ENCODE measurements at places on chromosomes 6 and 20.

- DNase-seq: no peak
Measured at GRCh38 chr6:56555438-56555872, 87.2 kb downstream of the DST start.

DNA sequence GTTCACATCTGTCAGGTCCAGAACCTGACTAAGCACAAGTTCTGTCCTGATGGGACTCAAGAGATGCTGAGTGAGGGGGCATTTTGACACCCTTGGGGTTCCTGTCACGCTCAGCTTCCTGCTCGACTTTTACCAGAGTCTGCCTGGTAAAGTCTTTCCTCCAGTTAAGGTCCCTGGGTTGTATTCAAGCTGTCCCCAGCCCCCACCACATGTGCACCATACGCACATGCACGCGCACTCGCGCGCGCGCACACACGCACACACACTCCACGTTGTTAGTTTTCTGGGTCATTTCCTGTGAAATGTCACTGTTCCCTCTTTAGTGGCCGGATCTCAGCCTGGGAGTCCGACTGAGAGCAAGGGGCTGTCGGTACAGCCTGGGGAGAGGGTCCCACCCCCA is 166.1 kb downstream of the GMPR start:
- DNase-seq: no peak

DNA sequence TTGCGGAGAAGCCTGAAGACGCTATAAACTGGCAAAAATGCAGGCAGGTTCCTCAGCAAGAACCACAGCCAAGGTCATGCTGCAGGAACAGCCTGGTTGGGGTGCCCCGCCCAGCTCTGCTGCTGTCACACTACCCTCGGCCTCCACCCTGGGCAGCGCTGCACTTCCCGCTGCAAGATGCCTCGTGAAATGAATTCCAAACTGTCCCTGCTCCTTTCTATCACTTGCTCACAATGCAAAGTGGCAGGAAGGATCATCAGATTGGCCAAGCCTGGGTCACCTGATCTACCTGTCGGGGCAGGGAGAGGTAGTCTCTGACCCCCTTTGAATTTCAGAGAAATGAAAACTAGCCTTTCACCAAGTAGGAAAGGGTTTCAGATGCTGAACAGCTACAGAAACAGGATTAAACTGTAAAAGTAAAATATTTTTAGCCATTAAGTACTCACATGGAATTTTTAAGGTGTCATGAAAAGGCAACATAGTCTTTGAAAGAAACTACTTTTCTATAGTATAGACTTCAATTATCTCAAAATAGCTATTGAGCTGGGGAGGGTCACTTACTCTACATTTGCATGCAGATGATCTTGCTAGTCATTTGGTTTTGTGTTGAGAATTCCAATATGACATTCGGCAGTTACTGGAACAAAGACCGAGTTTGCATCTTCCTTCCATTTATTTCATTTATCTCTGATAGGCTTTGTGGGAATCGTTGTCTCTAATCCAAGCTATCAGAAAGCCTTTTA is 236.4 kb upstream of the ASCC3 start:
- DNase-seq: no peak

DNA sequence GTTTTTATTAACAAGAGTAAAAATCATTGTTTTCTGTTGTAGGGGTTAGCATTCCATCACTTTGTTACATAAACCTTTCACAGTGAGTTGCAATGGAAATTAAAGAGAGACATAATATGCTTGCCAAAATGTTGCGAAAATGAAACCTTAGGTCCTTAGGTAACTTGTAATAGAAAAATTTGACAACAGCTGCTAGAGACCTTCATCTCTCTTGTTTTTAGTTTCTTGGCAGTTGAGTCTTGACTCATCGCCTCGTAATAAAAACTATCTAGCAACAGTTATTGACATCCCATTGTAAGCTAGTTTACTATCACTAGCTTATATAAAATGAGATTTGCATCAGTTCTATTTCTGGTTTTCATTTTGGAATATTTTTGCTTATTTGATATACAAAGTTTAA is 179.0 kb upstream of the MMS22L start:
- DNase-seq: no peak

GRCh38 chr6:56401477-56402070 is 154.2 kb upstream of the COL21A1 start:
- DNase-seq: no peak

GRCh38 chr6:16187176-16187575 is 51.2 kb upstream of the GMPR start:
- DNase-seq: no peak

DNA sequence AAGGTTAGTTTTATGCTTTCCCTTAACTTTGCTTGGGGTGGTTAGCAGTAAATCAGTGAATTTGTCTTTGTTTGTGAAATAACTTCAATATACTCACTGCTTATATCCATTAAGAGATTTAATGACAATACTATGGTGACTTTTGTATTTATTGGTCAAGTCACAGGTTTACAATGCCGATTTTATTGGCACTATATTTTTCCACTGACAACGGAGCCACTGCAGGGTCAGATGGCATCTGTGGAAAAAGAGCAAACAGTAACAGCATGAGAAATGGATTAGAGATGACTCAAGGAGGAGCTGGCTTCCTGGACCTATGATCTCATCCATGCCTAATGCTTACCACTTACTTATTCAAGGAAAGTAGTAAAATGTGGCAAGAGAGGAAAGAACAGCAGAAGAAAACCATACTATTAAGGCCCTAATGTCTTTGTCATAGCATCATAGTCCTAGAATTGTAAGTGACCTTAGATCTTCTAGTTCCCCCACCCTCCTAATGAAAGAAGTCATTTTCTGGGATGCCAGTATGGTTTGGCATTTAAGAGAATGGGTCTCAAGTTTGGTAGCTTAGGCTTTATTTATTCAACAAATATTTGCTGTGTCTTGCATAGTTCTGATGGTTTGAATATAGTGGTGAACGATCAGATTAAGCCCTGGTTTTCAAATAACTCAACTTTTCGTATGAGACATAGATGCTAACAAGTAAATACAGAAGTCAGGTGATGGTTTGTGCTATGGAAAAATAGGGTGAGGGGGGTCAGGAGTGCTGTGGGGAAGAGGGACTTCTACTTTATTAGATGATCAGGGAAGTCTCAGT is 18.5 kb downstream of the RNF144B start:
- DNase-seq: no peak

GRCh38 chr6:74568861-74569260 is 637.0 kb downstream of the COL12A1 start:
- no peak for DNase-seq

DNA sequence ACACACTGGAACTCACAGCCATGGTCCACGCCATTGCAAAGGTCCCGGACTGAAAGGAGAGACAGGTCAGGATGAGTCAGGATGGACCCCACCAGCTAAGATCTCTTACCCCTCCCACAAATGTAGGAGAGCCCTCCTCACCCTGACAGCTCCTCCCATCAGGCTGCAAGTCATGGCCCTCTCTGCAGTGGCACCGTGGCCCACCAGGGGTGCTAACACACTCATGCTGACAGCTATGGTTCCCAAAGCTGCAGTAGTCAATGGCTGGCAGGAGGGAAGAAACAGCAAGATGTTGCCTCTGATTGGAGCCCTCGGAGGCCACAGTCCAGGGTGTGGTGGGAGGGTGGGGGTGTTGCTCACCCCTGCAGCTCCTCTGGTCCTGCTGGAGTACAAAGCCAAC is 5.7 kb upstream of the RBPJL start:
- peak; percentile 74 for DNase-seq

- DNase-seq: no peak
Measured at GRCh38 chr6:6892744-6893583, 214.8 kb upstream of the RREB1 start.

DNA sequence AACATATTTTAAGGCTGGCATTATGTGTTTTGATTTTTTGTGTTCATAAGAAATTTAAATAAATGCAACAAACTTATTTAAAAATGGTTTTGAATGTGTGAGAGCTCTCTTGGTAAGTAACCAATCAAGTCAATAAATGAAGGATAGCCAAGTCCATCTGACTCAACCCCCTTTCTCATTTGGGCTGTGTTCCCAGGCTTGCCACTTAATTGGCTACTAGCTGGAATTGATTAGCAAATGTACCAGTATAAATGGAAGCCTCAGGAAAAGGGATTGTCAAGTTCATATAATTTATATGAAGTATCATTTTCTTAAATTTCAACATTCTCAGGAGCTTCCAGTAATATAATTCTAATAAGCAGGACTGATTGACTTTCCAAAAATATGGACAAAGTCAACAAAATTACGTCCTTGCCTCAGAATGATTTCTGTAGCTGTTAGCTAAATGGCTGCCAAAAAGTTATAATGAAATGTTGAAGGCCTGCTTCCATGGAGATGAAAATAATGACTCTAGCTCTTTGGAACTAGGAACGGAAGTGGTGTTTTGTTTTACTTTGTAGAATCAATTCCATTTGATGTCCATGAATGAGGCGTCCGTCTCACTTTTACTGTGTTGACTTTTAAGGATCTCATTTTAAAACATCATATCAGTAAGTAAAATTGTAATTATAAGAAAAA is 614.9 kb downstream of the CDH26 start:
- DNase-seq: no peak

DNA sequence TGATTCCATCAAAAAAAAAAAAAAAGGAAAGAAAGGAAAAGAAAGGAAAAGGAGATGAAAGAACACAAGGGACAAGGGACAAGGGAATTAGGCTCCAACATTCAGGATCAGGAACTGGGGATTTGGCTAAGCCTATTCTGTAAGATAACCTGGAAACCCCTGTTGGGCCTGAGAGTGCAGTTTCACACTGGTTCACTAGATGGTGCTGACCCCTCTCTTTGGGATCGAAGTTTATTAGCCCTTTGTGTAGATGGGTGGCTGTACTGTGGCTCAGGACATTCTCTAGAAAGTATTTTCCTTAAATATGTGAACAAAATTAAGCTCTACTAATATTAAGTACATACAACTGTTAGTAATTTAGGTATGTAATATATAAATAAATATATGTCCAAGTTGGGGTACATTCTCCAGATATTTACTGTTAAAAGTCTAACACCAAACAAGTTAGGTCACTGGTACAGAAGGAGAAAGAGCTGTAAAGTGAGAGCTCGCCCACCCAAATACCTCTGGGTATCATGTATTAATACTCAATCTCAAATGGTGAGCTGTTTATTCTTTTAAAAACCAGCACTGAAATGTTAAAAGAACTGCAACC is 6.3 kb downstream of the OR2A4 start:
- peak; percentile 63 for DNase-seq

- no peak for DNase-seq
Measured at GRCh38 chr20:32439132-32439829, 81.2 kb downstream of the ASXL1 start.

DNA sequence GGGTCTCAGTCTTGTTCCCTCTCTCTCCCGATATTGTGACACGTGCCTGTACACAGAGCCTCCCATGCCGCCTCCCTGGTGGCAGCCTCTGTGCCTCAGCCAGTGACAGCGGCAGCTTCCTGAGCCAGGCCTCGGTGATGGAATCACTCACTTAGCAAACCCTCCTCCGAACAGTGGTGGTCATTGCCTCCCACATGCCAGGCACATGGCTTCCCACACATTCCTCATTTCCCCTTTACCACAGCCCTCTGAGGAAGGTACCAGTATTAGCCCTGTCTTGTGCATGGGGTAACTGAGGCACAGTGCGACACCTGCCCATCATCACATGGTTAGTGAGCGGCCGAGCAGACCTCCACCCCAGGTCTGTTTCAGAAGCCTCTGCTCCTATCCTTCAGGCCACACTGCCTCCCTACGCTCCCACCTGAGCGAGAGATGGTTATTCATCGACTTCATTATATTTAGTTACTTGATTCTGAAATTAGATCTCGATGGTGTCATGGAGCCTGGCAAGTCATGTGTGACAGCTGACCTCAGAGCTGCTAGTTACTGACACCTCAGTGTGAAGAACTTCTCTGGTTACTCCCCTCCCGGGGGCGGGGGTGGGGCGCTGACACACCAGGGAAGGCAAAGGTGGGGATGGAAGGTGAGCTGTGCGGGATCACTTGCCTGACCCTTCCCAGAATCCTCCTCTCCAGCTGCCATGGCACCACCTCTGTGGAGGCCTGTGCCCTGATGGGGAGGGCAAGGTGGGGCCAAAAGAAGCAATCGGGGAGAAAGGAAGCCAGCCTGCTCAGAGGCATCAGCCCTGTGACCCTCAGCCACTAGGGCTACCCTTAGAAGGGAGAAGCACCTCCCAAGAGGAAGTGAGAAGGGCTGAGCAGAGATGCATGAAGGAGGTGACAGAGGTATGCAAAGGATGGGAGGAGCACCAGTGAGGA is 17.9 kb downstream of the MDGA1 start:
- DNase-seq: no peak

DNA sequence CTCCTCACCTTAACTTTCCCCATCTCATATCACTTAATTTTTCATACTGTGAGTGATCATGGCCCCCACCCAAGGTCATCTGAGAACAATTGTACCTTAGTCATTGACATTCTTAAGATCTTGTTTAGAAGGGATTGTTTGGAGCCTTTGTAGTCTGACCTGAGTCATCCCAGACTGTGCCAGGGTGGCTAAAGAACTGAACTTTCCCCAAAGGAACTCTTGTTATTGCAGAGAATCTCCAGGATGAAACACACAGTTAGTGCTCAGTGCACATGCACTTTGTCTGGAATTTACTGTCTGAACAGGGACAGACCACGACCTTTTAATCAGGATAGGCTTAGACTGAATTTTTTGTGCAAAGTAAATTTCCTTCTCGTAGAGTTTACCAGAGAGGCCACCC is 112.6 kb upstream of the CCN2 start:
- DNase-seq: no peak

DNA sequence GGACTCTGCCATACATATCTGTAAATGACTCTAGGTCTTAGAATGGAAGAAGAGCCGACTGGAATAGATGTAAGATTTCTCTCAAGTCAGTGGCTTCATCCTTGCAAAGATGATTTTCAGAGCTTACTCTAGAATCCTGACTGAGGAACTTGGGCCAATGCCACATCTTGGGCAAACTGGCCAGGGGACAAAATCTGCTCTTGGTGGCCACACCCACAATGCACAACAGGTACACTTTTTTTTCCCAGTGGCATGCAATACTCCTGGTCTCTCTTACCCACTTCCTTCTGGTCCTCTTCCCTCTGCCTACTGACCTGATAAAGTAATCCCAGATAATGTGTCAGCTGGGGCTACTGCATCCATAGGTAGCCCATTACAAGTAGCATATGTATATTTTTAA is 13.4 kb downstream of the CLIC5 start:
- no peak for DNase-seq

GRCh38 chr6:30752157-30752927 is 8.0 kb upstream of the IER3 start:
- DNase-seq: no peak

DNA sequence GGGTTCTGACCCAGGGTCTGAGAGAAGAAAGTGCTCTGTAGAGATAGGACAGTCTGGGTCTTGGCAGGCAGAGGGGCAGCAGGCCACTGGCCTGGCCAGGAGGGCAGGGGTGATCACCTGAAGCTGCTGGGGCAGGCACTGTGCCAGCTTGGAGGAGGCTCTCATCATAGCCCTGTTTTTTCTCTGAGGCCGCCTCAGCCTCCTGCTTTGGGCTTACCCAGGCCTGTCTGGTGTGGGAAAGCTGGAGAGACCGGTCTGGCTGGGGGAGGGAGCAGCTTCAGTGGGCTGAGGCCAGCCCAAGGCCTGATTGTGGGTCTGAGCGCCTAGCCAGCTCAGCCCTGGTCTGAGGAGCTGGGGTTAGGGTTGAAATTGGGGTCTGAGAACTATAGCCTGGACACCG is 3.9 kb downstream of the LPIN3 start:
- DNase-seq: no peak

- DNase-seq: peak; percentile 22
Measured at GRCh38 chr6:38901802-38902522, 146.6 kb upstream of the GLP1R start.

All from NT2/D1 (cell line).